ENCODE measurements at places on chromosomes 16 and 17.

GRCh38 chr17:43832976-43833829, at the start of gene MPP3:
Gene MPP3 (minus strand): TSS chr17:43833146. CDS start chr17:43831906, 1,240 bp downstream.
- peak; percentile 63 for DNase-seq

DNA sequence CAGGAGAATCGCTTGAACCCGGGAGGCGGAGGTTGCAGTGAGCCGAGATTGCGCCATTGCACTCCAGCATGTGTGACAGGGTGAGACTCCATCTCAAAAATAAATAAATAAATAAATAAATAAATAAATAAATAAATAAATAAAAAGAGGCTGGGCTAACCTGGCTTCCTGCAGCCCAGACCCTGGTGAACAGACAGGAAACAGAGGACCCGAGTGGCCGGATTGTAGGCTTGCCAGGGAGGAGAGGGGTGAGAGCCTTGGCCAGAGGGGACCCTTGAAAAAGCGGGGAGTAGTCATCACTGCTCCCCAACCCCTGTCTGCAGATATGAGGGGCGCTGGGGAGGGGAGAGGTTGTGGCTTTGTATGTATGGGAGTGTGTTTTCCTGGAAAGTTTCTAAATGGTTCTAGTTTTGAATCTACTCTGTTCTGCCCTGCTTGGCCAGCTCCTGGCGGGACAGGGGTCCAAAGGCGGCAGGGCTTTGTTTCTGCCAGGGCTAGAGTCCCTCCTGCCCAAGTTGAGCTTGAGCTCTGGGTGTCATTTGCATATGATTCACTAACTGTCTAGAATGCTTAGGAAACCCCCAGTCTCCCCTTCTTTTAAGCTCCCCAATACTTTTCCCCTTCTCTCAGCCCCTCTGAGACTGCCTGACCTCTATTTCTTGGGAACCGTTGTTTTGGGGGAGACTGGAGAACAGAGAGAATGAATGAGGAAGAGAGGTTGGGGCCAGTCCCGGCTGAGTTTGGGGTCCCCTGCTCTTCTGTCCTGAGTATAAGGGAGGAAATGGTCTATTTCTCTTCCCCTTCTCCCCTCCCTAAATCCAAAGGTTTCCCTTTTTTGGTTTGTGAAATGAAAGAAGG, 16.4 kb downstream of the RARA start:
- DNase-seq = peak; percentile 57

DNA sequence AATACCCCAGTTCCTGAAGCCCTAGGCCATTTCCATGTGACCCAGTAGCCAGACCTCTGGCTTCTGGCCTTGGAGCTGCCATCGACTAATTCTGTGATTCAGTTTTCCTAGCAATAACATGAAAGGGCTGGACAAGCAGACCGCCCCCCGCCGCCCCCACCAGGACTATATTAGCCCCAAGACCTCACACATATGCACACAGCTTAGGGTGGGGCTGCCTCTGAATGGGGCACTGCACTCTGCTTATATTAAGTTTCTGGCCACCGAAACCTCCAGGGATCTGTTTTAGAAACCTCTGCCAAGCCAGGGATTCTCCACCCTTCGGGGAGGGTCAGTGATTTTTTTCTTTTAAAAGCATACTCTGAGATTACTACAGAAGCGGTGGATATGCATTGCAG, 2.3 kb downstream of the RAB11FIP4 start:
- no peak for DNase-seq

GRCh38 chr17:43683928-43684653, 22.4 kb upstream of the MEOX1 start:
- no peak for DNase-seq

DNA sequence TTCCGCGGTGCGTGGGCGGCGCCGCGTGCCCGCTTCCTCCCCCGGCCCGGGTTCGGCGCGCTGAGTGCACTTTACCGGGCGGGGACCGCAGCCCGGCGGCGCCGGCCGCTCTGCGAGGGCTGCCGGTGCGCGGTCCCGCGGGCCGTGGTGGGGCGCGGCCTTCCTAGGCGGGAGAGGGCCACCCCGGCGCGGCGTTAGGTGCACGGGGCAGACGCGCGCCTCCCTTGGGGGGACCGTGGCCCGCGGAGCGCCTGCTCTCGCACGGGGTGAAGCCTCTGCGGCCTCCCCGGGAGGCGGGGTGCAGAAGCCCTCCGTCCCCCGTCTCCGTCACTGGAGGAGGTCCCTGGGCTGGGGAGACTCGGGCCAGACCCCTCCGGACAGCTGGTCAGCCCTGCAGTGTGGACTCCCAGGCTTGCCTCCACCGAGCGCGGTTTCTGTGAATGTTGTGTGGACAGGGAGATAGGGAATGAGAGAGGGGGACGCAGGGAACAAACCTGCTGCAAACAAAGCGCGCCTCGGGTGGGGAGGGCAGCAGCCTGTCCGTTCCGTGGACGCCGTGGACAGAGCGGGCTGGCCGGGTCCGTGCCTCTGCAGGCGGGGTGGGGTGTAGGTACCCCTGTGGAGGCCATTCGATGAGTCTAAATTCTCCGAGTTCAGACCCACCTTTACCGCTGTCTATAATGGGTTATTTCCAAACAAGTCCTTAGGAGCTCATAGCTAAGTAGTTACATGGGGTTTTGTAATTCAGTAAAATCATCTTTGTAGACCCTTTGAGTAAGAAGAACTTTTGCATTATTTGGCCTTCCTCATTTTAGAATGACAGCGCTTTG, 721 bp downstream of the TBCD start:
- no peak for DNase-seq

GRCh38 chr16:83494459-83494858, 313.3 kb upstream of the HSBP1 start:
- no peak for DNase-seq

DNA sequence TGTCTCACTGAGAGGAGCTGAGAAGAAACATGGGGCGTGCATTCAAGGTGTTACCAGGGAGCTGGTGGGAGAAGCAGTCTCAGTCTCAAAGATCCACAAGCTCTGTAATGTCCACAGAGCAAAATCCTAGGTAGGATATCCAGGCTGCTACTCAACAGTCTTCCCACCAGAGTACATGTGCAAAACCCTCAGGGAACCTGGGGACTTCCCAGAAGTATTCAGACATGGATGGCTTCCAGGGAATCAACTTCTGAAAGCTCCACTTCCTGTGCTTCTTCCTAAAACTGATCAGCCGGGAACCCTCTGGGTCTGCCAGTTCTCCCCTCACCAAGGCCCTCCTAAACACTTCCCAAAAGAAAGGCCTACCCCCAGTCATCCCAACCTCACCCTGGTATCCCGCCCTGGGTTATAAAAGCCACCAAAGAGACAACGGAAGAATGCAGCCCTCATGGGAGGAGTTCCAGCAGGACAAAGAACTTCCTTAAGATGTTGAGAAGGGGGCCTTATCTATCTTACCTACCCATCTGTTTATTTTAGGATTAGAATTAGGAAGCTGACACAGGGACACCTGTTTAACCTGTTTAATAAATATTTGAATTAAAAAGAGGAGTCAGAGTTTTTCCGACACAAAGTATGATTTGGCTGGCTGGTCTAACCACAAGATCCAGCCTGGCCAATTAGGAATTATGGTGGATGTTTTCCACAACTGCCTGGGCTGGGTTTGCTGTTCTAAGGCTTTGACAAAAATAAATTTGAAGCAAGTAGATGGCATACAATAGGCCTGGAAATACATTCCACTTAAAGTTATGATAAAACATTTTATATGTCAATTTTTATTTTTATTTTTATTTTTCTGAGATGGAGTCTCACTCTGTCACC, 37.0 kb downstream of the CUEDC1 start:
- no peak for DNase-seq

GRCh38 chr16:75244844-75245758, 6.3 kb downstream of the BCAR1 start:
- DNase-seq = no peak

GRCh38 chr16:27083861-27084261, 17.1 kb downstream of the C16orf82 start:
- no peak for DNase-seq

GRCh38 chr17:3730881-3731429, 7.3 kb downstream of the HASPIN start:
- no peak for DNase-seq

Data from activated CD4-positive, alpha-beta T cell treated with anti-CD3 and anti-CD28 coated beads for 36 hours (primary cell).